Stomach (tissue), 19 donors: ENCODE measurements at places on chromosomes 4 and X. TPM values are rescaled to one million over a fixed set of nuclear protein-coding genes. Genes with fewer than 3 reads are reported as not detected.
A peak's percentile ranks its signal among the peaks of the same experiment; 100 is the strongest.

ARHGAP4 gene
- 67.7 TPM for total RNA-seq

FAAH2 gene
- total RNA-seq: not detected

NMU gene
- total RNA-seq: not detected

RNF128 gene
- 4.5 TPM for total RNA-seq

GRCh38 chr4:140372751-140373327, 607 bp upstream of the SCOC start:
- peaks cover 46% of the 10 kb centered on the region for H3K4me1 ChIP-seq
- H3K27ac ChIP-seq: peak overlapping the region; percentile 92
- H3K36me3 ChIP-seq: no peaks in the 10 kb centered on the region
- no peaks in the 10 kb centered on the region for H3K27me3 ChIP-seq

DNA sequence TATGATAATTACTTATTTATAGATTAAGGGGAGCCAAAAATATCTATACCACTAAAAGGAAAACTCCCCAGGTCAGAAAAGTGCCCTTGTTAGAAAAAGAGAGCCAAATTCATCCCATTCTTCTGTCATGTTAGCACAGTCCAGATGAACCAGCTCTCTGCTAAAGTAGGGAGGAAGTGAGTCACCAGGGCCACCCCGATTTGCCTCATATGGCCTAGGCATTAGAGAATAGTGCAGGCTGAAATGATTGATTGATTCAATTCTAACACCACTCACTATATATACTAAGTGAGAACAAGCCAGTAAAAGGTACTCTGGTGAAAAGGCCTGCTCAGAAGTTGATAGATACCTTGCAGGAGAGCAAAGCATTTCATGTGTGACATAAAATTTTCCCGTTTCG, 94.5 kb downstream of the SRPX start:
- no peaks in the 10 kb centered on the region for H3K36me3 ChIP-seq
- H3K4me1 ChIP-seq: no peaks in the 10 kb centered on the region
- H3K4me3 ChIP-seq: no peak overlapping the region
- H3K27me3 ChIP-seq: no peaks in the 10 kb centered on the region
- DNase-seq: no peak
- no peak overlapping the region for H3K27ac ChIP-seq

DNA sequence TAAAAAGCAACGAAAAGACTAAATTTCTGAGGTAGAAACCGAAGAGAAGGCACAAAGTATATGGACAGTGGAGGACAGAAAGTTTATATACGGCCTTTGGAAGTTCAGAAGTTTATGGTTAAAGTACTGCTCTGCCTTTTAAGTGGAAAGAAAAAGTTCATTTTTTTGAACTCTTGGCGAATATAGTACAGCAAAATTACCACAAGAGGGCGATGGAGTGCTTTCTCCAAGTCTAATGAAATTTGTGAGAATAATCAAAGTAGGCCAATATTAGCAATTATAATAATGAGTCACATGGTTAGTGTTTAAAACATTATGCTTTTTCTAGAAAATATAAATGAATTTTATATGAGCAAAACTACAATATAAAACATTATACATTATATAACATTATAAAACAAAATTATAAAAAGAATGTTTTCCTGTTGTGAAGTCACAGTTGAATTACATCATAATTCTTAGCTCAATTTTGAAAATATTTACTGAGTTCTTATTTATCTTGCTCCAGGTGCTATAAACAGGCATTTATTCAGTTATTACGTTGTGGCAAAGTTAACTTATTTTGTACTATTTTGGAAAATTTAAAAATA, 136.2 kb upstream of the BMPR1B start:
- no peak overlapping the region for H3K27ac ChIP-seq
- peaks cover 9% of the 10 kb centered on the region for H3K36me3 ChIP-seq
- DNase-seq: peak; percentile 74
- H3K27me3 ChIP-seq: no peaks in the 10 kb centered on the region
- no peak overlapping the region for H3K4me3 ChIP-seq

- H3K27me3 ChIP-seq: no peaks in the 10 kb centered on the region
- H3K4me3 ChIP-seq: peak overlapping the region; percentile 70
- DNase-seq: peak; percentile 30
- peak overlapping the region; percentile 82 for H3K27ac ChIP-seq
These were observed 708 bp downstream of the BCLAF3 start for GRCh38 chrX:19990151-19990555.

ADGRG4 gene
- total RNA-seq: 0.29 TPM

- no peaks in the 10 kb centered on the region for H3K27me3 ChIP-seq
- no peak for DNase-seq
- H3K4me1 ChIP-seq: peaks cover 12% of the 10 kb centered on the region
- H3K36me3 ChIP-seq: no peaks in the 10 kb centered on the region
- H3K27ac ChIP-seq: no peak overlapping the region
- no peak overlapping the region for H3K4me3 ChIP-seq
These were observed 761 bp downstream of the CLRN2 start for GRCh38 chr4:17515445-17516407.

DNA sequence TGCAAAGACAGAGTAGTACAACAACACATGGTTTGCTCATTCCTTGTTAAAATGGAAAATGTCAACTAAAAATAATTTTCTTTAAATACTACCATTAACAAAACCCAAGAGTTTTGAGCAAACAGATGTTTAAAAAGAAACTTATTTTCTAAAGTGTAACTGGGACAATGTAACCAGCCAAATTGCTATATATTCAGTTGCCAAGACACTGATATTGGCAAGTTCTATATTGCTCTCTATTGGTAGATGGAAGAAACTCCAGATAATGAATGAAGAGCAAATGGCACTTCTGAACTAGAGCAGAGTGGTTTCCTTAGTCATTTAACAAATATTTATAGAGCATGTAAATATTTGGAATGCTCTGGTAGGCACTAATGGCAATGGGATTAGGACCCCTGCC, 966.2 kb downstream of the RPA4 start:
- H3K4me3 ChIP-seq: no peak overlapping the region
- no peaks in the 10 kb centered on the region for H3K27me3 ChIP-seq
- no peak overlapping the region for H3K27ac ChIP-seq
- DNase-seq: peak; percentile 5

DNA sequence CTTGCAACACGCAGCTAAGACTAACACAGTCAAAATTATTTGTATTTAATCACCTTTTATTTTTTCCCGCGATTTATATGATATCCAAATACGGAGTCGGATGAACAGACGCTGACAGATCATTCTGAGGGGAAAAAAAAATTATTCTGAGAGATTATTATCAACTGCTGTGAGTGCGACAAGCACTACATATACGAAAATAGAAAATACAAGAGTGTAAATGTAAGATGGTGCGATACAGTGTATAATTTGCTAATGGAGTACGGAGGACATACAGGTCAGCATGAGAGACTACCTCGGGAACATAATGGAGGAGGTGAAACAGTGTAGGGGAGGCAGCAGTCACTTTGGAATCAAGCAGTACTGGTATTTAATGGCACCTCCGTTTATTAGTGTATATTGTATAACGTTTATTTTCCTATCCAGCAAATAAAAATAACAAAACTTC, 2.8 kb upstream of the LIN54 start:
- H3K4me1 ChIP-seq: peaks cover 41% of the 10 kb centered on the region
- H3K4me3 ChIP-seq: peak overlapping the region; percentile 88
- peak; percentile 32 for DNase-seq

GRCh38 chr4:54872261-54872660, 214.5 kb downstream of the KIT start:
- H3K27ac ChIP-seq: no peak overlapping the region
- no peaks in the 10 kb centered on the region for H3K27me3 ChIP-seq
- DNase-seq: no peak
- H3K36me3 ChIP-seq: no peaks in the 10 kb centered on the region
- H3K4me1 ChIP-seq: no peaks in the 10 kb centered on the region
